CD4-positive, alpha-beta T cell treated with Interleukin-4 for 4 hours (primary cell): ENCODE measurements at places on chromosomes 4 and X.

DNA sequence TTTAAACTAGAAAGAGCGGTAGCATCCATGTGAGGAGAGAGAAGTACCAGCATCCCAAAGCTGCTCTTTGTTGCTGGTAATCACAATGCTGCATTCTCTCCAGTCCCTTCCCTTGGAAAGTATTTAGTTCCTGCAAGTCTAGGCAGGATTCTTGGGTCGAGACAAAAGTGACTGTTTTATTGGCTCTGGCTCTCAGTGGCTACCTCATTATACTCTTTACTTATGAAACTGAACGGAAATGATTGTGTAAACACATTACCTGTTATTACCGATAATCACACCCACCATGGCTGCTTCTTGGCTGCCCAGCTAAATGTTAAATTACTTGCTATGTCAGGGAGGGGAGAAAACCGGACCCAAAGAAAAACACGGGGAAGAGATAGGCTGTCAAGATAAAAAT lies 26.2 kb downstream of the ATXN3L start:
- DNase-seq = no peak

DNA sequence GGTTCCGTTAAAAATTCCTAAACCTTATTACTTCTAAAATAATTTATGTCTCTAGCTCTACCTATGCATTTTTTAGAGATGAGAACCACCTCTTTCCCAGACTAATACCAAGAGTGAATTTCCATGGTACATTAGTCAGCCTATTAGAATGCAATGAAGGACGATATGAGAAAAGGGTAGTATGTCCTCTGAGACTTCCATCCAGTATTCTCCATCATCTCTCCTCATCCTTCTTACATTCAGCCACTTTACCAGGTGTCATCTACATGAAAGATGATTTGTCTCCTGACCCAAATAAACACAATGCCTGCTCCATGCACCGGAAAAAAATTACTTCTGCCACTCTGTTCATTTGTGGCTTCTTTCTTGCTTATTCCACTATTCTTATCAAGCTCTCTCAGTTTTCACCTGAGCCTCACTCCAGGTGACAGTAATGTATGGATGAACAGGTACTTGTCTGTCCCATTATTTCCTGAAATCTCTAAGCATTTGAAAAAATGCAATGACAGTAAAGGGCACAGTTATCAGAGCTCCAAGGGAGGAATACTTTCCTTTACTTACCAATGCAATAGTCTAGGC lies 97.9 kb downstream of the MAB21L2 start:
- DNase-seq = no peak

DNA sequence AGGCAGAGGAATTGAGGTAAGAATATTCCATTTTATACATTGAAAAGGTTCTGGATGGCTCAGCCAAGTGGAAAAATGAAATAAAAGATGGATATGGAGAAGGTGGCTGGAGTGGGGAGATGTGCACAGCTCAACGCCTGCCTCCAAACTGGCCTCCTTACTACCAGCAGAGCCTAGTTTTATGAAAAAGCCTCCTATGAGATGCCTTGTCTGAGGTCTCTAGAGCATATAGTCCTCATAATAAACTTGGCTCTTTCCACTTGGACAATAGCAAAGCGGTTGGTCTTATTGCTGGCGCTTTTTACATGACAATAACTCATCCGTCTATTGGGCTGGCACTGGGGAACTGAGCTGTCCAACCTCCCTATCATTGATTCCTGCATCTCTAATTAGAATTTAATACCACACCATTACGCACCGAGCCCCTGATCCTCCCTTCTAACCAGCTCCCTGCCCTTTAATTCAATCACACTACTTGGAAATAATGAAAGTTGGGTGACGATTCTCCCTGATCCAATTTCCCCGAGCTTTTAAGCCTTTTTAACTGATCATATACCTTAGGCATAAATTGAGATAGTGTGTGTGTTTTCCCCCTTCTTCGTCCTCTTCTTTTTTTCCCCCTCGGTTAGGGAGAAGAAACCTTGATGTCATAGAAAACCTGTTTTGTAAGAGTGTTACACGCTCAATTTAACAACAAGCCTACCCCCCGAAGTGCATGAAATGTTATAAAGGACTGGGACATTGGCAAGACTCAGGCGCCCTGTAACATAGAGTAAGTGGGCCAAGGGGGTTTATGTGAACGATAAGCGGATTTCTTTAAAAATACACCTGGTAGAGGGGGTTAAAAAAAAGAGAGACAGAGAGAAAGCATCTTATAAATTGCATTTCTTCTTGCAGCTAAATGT lies at the start of gene PHOX2B:
Gene PHOX2B (minus strand): TSS at position 155 of the 905 bp plus-strand sequence. CDS start 115 bp downstream, at position 40.
- no peak for DNase-seq

DNA sequence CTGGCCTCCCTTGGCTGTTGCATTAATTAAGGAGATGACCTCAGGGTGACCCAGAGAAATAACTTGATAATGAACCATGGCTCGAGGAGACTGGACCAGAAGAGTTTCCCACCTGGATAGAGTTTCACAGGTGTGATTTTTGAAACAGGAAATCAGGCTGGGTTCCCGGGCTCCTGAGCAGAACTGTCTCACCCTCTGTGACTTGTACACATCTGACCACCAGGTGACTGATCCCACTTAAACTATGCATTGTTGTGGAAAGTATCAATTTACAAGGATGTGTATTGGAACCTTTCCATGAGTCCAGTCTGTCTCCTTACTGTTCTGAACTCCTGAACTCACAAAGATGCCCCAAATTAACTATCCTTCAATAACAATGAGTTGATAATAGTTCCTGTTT lies 220.3 kb downstream of the PTTG2 start:
- DNase-seq = no peak

- DNase-seq = no peak
Measured at GRCh38 chrX:126177133-126177840, 11.2 kb upstream of the DCAF12L2 start.

- no peak for DNase-seq
Measured at GRCh38 chrX:40199704-40200103, 101.9 kb upstream of the BCOR start.

DNA sequence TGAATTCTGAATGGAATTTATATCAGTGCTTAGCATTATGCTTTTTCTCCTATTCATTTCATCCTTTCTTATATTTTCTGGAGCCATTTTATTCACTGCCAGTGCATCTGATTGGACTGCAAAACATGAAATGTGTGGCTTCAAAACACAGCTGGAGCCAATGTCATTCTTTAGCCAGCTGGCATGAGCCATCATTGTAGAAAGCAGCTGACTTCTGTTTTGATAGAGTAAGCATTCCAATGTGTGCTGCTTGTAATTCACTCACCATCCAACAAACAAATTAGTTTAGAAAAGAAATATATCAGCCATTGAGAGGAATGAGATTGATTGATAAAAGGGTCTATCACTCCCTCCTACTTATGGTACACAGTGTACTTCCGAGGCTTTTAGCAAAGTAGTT lies 2616.0 kb downstream of the ARAP2 start:
- DNase-seq = no peak

DNA sequence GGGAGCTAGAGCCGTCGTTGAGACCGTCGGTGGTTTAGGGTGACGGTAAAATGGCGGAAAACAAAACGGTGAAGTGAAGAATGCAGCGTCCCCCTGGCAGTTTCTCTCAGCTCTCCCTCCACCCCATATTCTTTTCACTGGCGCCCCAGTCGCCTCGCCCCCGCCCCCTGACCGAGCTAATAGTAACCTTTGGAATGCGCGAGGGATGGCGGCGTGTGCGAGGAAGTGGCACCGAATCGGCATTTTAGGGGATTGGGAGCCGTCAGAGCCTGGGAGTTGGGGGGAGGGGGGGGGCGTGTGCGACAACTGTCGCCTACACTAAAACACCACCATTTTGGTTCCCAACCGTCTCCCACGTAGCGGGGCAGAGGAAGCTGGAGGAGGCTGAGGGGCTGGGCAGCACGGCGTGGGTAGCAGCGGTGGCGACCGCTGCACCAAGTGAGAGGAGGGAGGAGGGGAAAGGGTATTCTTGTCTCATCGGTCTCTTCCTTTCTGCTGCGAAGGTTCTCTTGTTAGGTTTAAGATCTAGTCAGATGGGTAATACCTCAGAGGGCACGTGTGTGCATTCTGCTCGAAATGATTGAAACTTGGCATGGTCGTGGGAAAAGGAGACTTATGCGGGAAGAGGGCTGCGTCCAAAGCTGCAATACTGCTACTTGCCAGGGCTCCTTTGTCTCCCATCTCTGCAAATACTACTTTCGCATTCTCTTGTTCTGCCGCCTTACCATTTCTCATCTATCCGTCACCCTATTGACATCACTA lies 840 bp downstream of the ZNF711 start:
- no peak for DNase-seq

GRCh38 chr4:176753049-176753448 lies 39.7 kb downstream of the VEGFC start:
- no peak for DNase-seq

- DNase-seq = peak; percentile 44
Measured at GRCh38 chr4:39045827-39046221, 13.6 kb upstream of the TMEM156 start.

DNA sequence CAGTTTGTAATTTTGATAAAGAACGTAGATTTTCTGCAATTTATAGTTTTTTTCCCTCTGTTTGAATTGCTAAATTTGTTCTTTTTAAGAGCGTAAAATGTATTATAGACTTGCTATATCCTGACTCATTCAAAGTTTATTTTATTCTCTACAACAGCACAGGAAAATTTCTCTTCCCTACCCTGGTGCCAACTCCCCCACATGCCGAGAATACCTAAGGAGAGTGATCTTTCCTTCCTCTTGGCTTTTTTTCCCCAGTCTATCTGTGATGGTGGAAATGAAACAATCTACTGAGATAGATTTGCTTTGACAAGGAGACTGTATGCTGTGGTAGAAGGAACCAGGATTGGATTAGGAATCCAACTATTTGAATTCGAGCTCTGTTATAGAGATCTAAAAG lies 271.6 kb downstream of the TLL1 start:
- DNase-seq = no peak

GRCh38 chr4:71570492-71570891 lies 213.4 kb downstream of the GC start:
- no peak for DNase-seq

GRCh38 chrX:11363069-11363594 lies 69.9 kb downstream of the AMELX start:
- no peak for DNase-seq

- no peak for DNase-seq
Measured at GRCh38 chr4:132026166-132026565, 1122.9 kb upstream of the PCDH10 start.

DNA sequence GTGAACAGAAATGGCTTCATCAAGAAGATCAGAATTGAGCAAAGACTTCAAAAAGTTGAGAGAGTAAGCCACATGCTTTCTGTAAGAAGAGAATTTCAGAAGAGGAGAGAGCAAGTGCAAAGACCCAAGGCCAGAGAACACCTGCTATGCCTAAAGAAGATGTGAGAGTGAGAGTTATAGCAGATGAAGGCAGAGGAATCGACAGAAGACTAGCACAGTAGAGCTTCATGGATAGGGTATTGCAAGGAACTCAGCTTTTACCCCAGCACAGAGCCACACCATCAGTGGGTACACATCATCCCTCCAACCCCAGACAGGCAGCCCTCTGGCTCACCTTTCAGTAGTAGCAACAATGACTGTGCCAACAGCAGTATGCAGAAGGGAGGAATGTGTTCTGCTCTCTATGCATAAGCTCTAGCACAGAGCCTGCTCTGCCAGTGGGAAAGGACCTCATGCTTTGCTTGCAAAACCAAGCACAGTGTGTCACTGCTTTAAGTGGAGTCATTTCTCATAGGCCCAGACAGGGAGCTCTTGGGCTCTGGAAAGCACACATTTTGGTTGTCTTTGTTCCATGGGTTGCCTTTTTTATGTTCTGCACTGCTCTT lies 318.6 kb downstream of the NAF1 start:
- no peak for DNase-seq

GRCh38 chr4:41882625-41883347 lies 52.4 kb upstream of the TMEM33 start:
- peak; percentile 46 for DNase-seq

- no peak for DNase-seq
Measured at GRCh38 chr4:24801136-24801855, 5.9 kb downstream of the SOD3 start.

GRCh38 chr4:54234497-54235205 lies 5.6 kb downstream of the PDGFRA start:
- no peak for DNase-seq

DNA sequence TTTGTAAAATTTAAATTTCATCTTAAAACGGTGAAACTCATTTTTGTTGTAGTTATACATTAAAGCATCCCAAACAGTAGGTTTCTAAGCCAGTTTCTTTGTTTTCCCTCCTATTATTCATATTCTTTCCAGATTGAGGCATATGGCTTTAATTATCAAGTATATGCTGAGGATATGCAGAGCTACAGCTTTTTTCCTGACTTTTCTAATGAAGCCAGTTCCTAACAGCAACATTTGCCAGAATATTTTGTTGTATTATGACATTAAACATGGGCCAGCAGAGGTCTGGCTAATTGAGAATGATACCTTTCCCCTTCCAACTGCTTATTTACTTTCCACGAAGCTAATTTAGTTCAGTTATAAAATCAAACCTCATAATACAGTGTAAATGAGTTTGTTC lies 75.3 kb downstream of the SLIT2 start:
- no peak for DNase-seq

DNA sequence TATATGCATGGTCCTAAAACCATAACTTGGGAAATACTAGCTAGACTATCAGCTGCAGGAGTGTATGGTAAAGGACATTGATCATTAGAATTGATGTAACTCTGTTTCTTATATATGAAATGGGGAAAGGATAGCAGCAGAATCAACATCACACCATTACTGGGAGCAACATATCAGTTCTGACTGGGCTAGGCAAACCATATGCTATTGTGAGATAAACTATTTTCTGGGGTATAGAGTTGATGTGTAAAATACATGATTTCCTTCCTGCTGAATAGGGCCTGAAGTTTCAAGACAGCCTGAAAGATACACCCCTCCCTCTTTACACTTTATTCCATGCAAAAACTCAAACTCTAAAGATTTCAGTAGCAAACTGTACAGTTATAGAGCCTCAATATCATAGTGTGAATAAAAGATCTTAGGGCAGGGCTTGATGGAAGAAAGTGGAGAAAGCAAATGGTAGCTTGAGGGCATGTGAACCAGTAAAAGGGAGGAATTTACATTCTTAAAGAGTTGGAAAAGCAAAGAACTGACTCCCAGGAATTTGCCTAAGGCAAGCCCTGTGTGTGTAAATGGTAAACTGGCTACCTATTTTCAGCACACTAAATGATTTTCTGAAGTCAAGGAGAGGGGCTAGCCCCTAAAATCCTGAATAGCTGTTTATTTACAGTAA lies 404.1 kb downstream of the MAPK10 start:
- no peak for DNase-seq

GRCh38 chrX:108419401-108419800 lies 18.8 kb downstream of the COL4A6 start:
- no peak for DNase-seq

- no peak for DNase-seq
Measured at GRCh38 chrX:119503484-119503861, 35.2 kb downstream of the SLC25A5 start.

- DNase-seq = no peak
Measured at GRCh38 chr4:18999595-18999994, 978.0 kb upstream of the LCORL start.

- DNase-seq = no peak
Measured at GRCh38 chrX:10062352-10062751, 94.4 kb upstream of the CLCN4 start.
